ENCODE measurements at places on chromosomes 7 and 10.
A peak's percentile ranks its signal among the peaks of the same experiment; 100 is the strongest.

- DNase-seq, result no peak
Observed at GRCh38 chr10:113875212-113875611, 20.8 kb downstream of the NHLRC2 start.

DNA sequence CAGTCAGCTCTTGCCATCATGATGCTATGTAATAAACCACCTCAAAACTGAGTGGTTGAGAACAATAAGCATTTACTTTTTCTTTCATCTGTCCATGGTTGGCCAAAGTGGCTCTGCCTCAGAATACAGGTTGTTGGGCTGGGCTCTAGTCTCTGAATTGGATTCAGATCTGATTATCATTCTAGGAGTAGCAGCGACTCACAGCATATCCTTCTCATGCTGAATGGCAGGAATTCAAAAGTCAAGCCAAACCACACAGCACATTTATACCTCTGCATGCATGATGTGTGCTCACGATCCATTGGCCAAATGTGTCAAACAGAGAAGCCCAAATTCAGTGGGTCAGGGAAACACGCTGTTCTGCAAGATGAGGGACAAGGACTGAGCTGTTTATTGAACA, 13.6 kb upstream of the GALNT11 start:
- no peak for DNase-seq

DNA sequence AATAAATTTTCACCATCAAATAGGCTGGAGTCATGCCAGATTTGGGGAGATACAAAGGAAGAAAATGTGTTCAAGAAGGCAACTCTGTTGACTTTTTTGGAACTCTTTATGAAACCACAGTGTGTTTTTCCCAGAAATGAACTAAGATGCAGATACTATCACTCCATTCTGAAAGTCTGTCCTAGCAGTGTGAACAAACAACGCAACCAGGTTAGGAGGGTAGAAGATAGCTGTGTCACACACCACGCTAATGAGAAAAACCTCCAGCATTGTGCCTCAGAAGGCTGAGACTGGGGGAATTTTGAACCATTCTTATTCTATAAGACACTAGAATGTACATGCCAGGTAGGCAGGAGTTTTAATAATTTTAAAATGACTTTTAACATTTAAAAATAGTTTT, 15.9 kb upstream of the ATP6V0A4 start:
- no peak for DNase-seq

- no peak for DNase-seq
Observed at GRCh38 chr7:1004018-1004852, 21.3 kb downstream of the CYP2W1 start.

- DNase-seq, result no peak
Observed at GRCh38 chr7:100122568-100122967, 3.1 kb downstream of the CNPY4 start.

DNA sequence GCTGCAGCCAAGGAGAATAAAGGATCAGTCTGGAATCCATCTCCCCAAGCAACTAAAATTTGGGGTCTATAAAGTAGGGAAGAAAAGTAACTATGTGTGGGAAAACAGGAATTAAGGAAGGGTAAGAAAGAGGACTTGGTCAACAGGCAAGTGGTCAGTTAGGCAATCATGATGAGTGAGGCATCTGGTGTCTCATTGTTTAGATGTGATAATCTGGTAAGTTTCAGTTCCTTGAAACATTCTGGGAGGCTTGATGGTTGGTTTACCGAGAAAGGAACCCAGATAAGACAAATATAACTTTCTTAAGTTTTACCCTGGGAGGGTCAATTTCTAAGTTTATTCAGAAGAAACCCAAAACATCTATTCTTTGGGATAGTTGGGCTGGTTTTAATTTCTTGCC, 22.3 kb downstream of the HYAL4 start:
- DNase-seq, result no peak

DNA sequence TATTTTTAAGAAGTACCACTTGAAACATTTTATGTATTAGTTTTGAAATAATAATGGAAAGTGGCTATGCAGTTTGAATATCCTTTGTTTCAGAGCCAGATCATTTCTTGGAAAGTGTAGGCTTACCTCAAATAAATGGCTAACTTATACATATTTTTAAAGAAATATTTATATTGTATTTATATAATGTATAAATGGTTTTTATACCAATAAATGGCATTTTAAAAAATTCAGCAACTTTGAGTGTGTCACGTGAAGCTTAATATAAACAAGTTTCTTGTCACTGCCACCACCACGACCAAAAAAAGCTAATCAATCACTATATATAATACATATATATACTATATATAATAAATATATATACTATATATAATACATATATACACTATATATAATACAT, 4.8 kb downstream of the IL6 start:
- no peak for DNase-seq

- no peak for DNase-seq
Observed at GRCh38 chr10:133315847-133316246, 7.1 kb downstream of the ZNF511 start.

DNA sequence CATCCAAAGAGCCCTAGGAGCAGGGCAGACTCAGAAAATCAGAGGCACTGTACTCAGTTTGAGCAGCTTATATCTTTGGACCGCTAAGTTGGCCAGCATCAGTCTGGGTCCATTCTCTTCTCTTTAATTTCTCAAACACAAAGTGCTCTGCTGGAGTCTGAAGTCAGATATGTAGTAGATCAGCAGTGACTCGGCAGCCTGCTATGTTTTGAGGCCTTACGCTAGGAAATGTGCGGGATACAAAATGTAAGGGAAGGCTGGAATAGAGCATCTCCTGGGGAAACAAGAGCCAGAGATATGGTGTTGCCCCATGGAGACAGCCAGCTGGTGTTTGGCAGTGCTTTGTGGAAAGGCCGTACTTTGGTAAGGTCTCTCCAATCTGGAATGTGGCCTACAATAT, 60.6 kb upstream of the VKORC1L1 start:
- no peak for DNase-seq

DNA sequence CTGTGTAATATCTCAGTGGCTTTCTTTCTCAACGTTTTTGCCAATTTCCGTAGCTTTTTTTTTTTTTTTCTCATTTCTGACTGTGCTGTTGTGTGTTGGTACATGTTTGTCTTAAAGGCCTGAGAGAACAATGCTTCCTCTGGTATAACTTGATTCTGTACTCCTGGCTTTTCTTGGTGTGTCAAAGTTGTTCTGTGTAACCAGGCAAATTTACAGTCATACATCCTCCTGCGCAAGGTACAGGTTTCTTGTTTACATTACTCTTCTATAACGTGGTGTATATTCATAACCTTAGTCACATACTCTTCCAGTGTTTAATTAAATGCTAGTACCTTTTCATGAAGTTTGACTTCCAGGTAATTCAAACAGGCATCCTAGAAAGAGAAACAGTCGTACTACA, 8.3 kb upstream of the ARHGAP12 start:
- no peak for DNase-seq

DNA sequence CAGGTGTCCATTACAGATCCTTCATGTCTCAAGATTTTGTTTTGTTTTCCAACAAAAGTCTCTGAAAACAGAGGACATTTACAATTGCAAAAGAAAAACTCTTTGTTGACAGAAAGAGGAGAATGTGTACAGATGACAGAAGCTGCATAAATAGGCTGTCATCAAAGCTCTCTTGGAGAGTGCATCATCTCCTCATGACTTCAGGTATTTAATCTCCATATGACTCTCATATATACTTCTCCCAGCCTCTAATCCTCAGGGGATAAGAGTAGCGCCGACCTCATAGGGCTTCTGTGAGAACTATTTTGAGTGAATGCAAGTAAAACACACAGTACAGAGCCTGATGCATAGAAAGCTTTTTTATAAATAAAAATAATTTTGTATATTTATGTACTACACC, 48.1 kb upstream of the SEPTIN7 start:
- no peak for DNase-seq

DNA sequence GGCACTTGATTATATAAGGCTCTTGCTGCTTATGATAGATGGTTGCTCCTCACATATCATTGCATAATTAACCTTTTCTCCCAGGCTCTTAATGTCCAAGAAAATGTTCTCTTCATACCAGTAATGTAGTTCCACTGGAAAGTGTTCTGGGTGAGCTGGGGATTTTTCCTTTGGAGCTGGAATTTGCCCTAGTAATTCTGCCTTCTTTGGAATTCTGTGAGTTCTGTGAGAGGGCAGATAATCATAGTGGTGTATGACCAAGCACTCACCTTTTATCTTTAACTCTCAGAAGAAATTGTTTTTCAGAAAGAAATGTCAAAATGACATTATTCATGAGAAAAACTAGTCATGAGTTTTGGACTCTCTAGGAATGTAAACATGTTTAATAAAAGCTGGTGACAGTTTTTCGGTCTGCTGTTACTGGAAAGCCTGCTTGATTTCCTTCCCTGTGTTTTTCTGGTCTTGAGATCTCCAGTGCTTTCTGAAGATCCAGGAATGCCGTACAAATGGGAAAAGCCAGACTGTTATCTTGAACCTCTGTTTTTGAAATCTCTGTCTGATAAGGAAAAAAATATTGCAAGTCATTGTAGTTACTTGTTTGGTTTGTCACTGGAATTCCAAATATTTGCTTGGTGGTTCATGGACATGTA, 148.3 kb upstream of the PRPS1L1 start:
- DNase-seq, result no peak

DNA sequence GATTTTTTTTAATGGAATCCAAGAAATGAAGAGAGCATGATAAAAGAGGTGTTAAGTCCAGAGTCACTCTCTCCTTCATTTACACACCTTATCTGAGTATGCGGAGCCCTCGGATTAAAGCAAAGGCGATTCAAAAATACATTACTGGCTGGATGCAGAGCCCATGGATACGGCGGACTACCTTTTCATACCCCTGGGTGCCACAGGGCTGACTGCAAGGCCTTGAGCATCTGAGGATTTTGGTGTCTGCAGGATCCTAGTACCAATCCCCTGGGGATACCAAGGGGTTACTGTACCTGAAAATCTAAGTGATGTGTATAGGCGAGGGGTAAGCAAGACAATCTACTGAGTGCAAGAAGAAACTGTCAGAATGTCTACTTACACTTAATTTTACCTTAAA, 20.5 kb downstream of the PIP4K2A start:
- DNase-seq, result no peak

DNA sequence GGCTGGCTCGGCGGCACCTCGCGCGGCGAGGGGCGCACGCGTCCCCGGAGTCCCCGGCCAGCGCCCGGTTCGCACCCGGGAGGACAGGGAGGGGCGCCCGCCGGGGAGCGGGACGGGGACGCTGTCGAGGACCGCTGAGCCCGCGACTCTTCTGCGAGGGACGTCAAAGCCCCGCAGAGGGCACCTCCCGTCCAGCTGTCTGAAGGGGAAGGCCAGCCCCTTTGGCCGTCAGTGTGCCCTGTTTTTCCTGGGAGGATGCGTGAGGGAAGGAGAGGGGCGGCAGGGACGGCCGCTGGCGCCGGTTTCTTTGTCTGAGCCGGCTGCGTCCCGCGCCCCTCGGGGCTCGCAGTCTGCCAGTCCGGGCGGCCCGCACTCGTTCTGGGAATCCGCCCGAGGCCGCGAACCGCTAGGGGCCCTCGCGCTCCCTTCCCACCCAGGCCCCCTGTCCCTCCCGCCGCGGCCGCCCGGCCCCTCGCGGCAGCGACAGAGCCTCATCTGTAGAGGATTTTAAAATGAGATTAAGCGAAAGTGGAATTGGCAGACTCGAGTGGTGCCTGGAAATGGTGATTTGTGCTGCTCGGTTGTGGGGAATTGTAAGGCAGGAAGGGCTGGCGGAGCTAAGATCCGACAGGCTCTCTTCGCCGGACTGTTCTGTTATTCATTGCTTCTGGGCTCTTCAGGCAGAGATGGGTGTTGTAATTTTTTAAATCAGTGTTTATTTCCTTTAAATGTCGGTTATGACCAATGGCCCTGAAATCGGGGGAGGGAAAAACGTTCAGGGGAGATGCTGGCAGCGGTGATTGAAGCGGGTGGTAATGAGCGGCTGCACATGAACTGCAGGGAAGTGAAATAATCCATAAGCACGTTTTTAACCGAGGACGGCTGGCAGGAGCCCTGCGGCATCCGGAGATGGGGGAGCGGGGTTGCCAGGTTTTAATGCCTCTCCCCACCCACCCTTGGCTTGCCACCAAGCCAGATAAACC, 618 bp upstream of the RELN start:
- peak; percentile 39 for DNase-seq

DNA sequence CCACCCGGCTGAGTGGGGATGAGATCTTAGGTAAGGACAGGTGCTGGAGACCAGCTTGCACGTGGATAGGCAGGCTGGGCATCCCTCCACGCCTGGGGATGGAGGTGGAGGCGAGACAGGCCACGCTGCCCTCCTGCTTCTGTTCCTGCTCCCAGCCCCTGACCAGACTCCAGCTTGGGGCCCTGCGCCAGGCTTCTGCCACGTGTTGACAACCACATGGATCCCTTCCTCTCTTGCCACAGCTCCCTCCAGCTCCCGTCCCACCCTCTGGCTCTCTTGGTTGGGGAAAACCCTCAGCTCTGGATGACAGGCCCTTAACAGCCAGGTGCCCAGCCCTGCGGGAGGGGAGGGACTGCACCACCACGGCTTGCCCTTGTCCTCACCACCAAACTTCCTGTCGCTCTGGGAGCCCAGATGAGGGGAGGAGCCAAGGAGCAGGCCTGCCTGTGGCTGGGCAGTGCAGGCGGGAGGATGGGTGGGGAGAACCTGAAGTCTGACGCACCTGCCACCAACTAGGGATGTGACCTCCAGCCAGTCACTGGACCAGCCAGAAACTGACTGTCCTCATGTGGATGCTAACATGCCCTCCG, 36.0 kb downstream of the KCNH2 start:
- DNase-seq, result no peak

Measured in urothelium cell line (cell line).